Tibial artery (tissue), 4 donors: ENCODE measurements at places on chromosomes 12 and 14.

DNA sequence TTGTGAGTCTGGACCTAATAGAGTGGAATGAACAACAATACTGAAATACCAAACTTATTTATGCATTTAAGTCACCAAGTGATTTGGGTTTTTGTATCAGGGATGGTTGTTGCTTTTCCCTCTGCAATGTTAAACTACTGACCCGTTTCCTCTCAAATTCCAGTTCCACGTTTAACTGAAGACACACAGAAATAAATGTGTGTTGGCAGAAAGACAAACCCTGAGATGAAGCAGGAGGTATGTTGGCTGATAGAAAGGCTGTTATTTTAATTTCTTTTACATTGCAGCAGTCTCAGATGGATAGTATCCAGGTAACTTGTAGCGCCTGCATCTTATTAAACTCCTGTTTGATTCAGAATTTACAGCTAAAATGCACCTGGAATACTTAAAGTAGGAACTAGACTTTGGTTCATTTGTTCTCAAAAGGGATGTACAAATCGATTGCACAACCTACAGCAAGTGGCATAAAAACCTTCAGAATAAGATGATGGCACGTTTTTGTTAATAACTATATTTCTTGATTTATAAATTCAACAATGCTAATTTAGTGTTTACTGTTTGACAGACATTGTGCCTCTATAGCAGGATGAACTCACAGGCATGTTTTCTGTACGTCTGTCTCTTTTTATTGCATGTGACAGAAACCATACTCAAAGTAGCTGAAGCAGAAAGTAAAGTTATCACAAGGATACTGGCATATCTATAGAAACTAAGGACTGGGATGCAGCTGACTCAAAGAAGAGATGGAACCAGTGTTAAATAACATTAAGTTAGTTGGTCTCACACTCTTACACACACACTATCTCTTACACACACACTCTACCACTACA is 405.7 kb downstream of the ZFP36L1 start:
- no peak for DNase-seq
- no peak overlapping the region for H3K27ac ChIP-seq
- H3K36me3 ChIP-seq = no peaks in the 10 kb centered on the region
- peaks cover 60% of the 10 kb centered on the region for H3K4me1 ChIP-seq

DNA sequence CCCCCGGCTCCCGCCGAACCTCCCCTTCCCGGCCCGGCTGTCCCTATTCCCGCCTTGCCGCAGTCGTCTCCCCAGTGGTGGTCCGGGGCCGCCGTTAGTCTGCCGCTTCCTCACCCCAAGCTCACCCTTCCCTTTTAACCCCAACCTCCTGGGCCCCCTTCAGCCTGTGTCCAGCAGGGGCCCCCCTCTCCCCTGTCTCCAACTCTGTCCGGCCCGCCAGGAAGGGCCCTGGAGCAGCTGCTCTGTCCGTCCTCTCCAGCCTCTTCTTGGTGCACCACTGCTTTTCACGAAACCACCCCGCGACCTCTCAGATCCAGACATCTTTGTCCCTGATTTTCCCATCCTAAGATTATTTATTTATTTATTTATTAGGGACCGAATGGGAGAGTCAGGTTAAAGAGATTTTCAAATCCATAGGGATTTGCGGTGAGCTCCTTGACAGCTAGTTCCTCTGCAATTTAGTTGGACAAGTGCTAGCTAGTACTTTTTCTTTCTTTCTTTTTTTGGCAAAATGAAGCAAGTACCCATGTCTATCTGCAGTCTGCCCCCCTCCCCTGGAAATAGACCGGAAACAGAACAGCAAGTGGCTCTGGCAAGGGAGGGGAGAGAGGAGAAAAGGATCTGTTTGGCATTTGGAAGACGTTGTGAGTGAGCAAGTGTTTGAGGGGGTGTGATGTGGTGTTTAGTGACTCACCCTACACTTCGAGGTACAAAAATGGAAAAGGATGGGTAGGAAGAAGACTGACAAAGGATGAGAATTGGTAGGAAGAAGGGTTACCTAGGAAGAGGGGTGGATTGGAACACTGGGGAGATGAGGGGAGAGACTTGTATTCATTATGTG is 632 bp downstream of the UBR7 start:
- H3K27ac ChIP-seq = peak overlapping the region; percentile 90
- DNase-seq = no peak
- H3K36me3 ChIP-seq = peaks cover 20% of the 10 kb centered on the region
- H3K27me3 ChIP-seq = no peaks in the 10 kb centered on the region

DNA sequence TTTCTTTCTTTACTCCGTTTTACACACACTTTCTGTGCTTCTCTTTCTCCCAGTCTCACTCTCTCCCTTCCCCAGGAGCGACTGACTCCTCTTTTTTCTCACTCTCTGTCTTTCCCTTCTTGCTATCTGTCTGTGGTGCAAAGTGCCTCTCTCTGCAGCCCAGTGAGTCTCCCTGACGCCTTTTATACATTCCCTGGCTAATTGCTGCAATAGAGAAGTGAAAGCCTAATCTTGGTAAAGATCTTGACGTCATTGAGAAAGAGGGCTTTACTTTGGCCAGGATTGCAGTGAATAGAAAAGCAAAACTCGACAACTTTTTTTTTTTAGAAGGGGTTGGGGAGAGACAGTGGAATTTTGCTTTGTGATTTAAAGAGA is 706 bp upstream of the DIO2 start:
- H3K27me3 ChIP-seq = no peaks in the 10 kb centered on the region
- peak overlapping the region; percentile 39 for H3K4me3 ChIP-seq
- H3K27ac ChIP-seq = peak overlapping the region; percentile 28
- no peaks in the 10 kb centered on the region for H3K4me1 ChIP-seq

DNA sequence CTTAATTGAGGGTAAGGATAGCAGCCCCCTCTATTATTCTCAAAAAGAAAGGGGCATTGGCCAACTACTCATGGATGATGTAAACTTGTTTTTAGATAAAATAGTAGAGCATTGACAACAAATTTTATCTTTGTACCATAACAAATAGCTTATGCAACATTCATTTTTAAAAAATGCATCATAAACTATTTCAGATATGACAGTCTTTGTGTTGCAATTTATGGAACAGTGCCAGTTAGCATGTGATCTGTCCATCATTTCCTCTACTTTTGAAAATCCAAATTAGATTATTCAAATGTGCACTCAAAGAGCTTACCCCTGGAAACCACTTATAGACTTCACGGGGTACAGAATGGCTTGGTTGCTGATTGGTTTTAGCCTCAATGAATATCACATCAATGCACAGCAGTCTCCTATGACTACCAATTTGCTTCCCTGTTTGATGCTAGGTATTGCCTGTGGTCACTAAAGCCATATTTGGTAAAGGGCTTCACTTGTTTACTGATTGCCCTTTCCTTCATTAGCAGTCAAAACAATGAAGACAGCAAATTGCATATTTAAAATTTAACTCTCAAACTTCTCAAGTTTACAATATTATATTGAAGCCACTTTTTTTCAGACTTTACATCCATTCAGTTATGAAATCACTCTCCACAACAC is 274.9 kb upstream of the MGAT4C start:
- H3K36me3 ChIP-seq = no peaks in the 10 kb centered on the region
- no peaks in the 10 kb centered on the region for H3K27me3 ChIP-seq
- no peak overlapping the region for H3K4me3 ChIP-seq
- H3K4me1 ChIP-seq = no peaks in the 10 kb centered on the region
- no peak overlapping the region for H3K27ac ChIP-seq

DNA sequence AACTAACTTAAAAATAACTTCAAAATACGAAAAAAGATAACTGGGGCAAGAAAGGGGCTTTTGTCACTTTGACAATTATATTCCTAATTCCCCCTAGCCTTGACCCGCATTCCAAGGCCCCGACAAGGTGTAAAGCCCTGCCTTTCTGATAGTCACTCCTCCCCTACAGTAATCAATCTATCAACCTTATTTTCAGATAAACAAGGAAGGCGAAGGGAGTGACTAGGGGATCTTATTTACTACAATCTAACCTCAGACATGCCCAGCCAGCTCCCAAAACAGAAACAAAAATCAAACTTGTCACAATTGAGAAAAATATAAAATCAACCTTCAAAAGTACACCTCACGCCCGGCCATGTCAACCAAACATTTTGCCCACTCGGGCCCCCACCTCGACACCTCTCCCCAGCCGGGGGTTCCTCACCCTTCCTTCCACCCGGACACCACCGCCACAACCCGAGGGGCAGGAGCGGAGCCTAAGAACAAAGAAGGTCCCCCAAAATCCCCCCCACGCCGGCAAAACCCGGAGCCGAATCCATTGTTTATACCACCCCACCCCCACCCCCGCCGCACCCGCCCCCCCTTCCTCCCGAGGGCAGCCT is 562 bp downstream of the ZFYVE1 start:
- H3K36me3 ChIP-seq = peaks cover 23% of the 10 kb centered on the region
- peak overlapping the region; percentile 95 for H3K4me3 ChIP-seq
- H3K27me3 ChIP-seq = no peaks in the 10 kb centered on the region

- peaks cover 63% of the 10 kb centered on the region for H3K4me1 ChIP-seq
- H3K27me3 ChIP-seq = no peaks in the 10 kb centered on the region
- peak; percentile 49 for DNase-seq
- peak overlapping the region; percentile 83 for H3K27ac ChIP-seq
- no peak overlapping the region for H3K4me3 ChIP-seq
- peaks cover 15% of the 10 kb centered on the region for H3K36me3 ChIP-seq
These were observed 10.8 kb downstream of the ALDH2 start for GRCh38 chr12:111777345-111778045.

DNA sequence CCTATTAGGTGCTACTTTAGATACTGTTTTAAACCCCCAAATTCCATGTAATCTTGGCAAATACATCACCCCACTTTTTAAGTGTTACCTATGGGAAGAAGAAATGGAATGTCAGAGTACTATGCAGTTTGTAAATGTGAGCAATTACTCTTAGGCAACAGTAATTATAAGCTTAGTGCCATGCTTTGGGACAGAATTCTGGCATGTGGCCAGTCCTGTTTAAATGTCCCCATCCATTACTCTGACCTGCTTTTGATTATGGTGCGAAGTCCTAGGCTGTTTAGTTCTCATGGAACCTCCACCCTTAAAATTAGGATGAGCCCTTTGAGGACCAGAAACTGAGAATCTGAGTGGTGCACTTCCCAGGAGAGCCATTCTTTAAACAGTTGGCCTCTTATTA is 321.4 kb upstream of the RGS6 start:
- no peaks in the 10 kb centered on the region for H3K36me3 ChIP-seq
- peaks cover 15% of the 10 kb centered on the region for H3K4me1 ChIP-seq
- H3K4me3 ChIP-seq = no peak overlapping the region

GRCh38 chr12:113768850-113769249 is 197.3 kb downstream of the RBM19 start:
- H3K36me3 ChIP-seq = no peaks in the 10 kb centered on the region
- H3K27ac ChIP-seq = no peak overlapping the region
- peaks cover 31% of the 10 kb centered on the region for H3K27me3 ChIP-seq

- no peaks in the 10 kb centered on the region for H3K27me3 ChIP-seq
- peak overlapping the region; percentile 36 for H3K4me3 ChIP-seq
- H3K4me1 ChIP-seq = peaks cover 89% of the 10 kb centered on the region
- H3K36me3 ChIP-seq = no peaks in the 10 kb centered on the region
These were observed 33.1 kb downstream of the CMKLR1 start for GRCh38 chr12:108305991-108306501.

DNA sequence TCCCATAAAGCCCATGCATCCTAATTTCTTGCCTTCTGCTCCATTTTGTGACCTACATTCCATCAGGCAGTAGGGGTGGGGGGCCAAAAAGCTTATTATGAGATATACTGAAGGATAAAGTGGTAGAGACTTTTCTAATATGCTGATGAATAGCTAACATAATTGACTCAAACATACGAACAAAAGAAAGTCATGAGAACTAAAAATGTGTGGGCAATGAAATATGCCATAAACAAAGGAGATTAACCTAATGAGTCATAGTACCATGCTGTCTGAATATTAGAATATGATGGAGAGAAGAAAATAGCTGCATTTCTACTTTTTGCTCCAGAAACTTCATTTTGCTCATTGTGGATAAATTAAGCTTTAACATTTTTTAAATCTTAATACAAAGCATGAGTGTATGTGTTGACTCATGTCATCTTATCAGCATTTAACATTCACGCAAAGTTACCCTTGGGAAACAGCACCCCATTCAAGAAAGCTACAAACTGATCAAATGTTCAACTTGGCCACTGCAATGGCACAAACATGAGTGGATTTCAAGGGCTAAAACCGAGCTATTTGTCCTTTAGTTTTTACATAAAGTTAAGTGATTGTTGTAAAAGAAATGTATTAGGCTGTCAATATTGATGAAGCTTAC is 64.0 kb upstream of the DIO2 start:
- H3K4me3 ChIP-seq = no peak overlapping the region
- no peak overlapping the region for H3K27ac ChIP-seq
- H3K4me1 ChIP-seq = no peaks in the 10 kb centered on the region
- H3K27me3 ChIP-seq = no peaks in the 10 kb centered on the region

- H3K4me1 ChIP-seq = no peaks in the 10 kb centered on the region
- no peak for DNase-seq
- no peaks in the 10 kb centered on the region for H3K27me3 ChIP-seq
These were observed 26.0 kb upstream of the IL22 start for GRCh38 chr12:68279227-68280054.

DNA sequence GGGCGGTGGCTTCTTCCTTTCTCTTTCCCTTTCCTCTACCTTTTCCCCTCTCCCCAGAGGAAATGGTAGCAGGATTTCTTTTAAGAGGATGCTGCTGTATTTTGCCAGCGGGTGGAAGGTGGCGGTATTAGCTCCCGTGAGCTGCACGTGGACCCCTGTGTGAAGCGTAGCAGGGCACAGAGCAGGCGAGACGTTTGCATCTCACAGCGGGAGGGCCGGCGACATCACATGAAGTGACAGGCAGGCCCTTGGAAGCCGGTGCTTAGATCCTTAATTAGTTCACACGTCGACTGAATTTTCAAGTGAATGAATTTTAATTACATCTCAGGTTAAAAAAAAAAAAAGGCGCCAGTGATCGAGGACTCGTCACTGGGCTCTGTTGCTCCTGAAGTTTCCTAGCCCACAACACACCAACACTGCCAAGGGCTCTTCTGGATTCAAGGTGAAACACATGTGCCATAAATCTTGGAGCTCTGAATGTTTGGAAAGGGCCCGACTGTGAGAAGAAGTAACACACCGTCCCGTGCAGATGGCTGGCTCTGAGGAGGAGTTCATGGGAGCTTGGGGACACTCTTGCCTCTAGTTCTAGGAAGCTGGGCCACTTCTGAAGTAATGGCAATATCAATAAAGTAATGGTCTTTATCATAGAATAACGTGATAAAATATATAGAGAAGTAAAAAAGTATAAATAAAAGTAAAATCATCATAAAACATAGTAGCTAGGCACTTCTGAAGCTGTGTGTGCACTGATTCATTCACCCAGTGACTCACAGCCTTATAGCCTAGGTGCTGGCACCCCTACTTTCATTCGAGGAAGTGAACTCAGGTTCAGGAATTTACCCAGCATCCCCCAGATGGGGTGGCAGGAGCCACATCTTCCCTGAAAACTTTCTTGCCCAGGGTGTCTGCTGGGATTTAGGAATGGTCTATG is 75.3 kb downstream of the AACS start:
- H3K36me3 ChIP-seq = peaks cover 33% of the 10 kb centered on the region
- no peak overlapping the region for H3K27ac ChIP-seq
- no peaks in the 10 kb centered on the region for H3K4me1 ChIP-seq
- no peaks in the 10 kb centered on the region for H3K27me3 ChIP-seq
- no peak overlapping the region for H3K4me3 ChIP-seq
